ENCODE measurements at places on chromosomes 7 and 10.

GRCh38 chr10:79113827-79114226 is 45.1 kb downstream of the ZMIZ1 start:
- DNase-seq: no peak

- DNase-seq: no peak
These were observed 134.4 kb upstream of the LYZL2 start for GRCh38 chr10:30763918-30764317.

DNA sequence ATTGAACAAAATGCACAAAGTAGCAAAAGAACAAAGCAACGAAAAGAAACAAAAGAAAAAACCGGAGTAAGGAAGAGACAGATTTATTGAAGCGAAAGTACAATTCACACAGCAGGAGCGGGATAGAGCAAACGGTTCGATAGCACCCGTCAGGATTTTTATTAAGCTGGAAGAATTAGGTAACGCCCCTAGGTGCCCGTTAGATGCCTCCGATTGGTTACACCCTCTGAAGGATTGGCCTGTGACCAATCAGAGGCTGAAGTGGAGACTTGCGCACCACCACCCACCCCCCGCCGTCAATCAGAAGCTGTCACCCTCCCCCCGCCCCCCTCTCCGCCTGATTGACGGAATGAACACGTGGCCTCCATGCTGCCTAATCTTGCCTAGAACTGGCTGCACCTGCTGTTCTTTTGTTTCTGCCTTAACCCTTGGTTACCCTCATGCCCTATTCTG is 16.8 kb downstream of the OCM2 start:
- no peak for DNase-seq

GRCh38 chr7:17489961-17490360 is 191.5 kb downstream of the AHR start:
- DNase-seq: no peak

DNA sequence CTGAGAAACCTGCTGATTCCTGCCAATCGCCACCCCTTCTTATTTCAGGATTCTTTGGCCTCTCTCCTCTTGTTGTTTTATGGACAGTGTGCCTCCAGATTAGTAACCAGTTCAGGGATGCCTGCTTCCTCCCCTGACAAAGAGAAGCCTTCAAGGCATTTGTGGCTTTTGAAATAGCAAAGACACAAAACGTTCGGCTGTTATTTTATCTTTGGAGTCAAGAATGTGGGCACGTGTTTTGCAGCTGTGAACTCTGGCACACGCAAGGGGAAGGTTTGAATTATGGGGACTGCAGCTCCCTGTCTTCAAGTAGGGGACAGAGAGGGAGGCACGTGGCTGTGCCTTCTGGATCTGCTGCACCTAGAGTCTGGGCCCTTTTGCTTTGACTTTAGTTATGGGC is 157.9 kb upstream of the GRB10 start:
- DNase-seq: no peak

- no peak for DNase-seq
These were observed 80.3 kb upstream of the FAM171A1 start for GRCh38 chr10:15451137-15452094.

DNA sequence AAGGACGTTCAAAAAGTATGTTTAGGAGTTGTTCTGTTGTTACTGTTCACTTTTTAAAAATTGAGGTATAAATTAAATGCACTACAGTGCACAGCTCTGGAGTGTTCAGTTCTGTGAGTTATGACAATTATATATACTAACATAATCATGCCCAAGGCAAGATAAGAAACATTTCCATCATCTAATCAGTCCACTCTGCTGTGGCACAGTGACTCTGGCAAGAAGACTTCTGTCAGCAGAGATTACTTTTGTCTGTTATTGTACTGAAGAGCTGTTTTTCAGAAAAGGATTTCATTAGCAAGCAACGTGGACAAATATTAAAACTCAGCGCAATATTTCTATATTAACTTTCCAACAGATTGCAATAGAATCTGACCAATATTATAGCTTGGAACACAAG is 32.0 kb downstream of the ICA1 start:
- no peak for DNase-seq

- DNase-seq: no peak
These were observed 181.7 kb downstream of the ST7 start for GRCh38 chr7:117134889-117135552.
